Neural crest cell (in vitro differentiated cells): ENCODE measurements at places on chromosomes 12 and 14. TPM values are rescaled to one million over a fixed set of nuclear protein-coding genes. Genes with fewer than 3 reads are reported as not detected.
A peak's percentile ranks its signal among the peaks of the same experiment; 100 is the strongest.

DNA sequence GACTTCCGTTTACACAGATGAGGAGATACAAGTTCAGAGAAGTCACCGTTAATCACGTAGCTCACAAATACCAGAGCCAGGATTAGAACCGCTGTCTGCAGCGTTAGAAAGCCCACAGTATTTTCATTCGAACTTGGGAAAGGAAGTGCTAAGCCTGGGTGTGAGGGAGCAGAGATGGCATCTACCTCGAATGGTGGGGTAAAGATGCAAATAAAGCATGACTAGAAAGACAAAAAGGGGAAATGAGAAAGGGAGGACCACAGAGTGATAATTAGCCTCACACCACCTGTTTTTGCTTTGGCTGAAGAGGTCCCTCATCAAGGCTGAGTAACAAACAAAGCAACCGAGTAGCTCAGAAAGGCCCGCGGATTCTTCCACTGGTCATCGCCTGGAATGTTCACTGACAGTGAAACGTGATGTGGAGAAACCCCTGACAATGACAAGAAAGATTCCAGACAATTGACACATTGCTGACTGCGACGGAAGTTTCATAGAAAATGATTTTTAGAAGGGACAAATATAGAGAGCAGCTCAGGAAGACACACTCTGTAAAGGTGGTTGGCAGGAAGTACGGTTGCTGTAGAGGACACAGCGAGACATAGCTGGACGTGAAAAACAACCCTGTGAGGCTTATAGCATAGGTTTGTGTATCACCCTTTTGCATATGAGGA lies 31.5 kb upstream of the BHLHE41 start:
- no peak for DNase-seq

DNA sequence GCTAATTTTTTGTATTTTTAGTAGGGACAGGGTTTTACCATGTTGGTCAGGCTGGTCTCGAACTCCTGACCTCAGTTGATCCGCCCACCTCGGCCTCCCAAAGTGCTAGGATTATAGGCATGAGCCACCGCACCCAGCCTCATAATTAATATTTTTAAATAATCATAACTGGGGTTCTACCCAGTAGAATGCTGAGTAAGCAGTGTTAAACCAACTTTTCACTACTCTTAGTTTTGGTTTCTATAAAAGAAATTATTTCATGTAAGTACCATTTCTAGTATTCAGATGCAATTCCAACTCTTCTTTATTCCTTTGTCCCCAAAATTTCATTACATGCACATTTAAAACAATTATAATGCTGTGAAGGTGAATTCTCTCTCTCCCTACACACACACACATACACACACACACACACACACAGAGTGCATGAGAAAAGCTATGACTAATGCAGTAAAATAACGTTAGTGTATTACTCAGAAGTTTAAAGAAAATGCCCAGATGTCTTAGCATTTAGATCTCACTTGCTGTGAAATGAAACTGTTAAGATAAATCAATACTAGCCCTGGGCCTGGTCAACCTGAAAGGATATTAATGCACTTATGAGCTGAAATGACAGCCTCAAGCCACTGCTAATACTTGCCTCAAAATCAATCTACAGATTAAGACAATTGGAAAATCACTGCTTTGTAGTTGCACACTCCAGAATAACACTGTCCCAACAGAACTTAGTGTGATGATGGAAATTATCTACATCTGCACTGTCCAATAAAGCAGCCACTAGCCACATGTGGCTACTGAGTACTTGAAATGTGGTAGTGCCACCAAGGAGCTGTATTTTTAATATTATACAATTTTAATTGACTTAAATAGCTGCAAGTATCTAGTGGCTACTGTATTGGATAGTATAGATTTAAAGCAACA lies 36.0 kb downstream of the PTPN21 start:
- DNase-seq, result no peak

- no peak for DNase-seq
Measured at GRCh38 chr12:59151243-59151642, 230.9 kb upstream of the LRIG3 start.

LRIG3 gene
- total RNA-seq, result 24.5 and 27.7 TPM in 2 replicates

- DNase-seq, result no peak
Measured at GRCh38 chr12:132445884-132446632, 43.9 kb upstream of the FBRSL1 start.

GRCh38 chr12:96743606-96744005 lies 163.5 kb upstream of the NEDD1 start:
- DNase-seq, result no peak

GRCh38 chr14:40188006-40188405 lies 755.8 kb upstream of the FBXO33 start:
- no peak for DNase-seq

DNA sequence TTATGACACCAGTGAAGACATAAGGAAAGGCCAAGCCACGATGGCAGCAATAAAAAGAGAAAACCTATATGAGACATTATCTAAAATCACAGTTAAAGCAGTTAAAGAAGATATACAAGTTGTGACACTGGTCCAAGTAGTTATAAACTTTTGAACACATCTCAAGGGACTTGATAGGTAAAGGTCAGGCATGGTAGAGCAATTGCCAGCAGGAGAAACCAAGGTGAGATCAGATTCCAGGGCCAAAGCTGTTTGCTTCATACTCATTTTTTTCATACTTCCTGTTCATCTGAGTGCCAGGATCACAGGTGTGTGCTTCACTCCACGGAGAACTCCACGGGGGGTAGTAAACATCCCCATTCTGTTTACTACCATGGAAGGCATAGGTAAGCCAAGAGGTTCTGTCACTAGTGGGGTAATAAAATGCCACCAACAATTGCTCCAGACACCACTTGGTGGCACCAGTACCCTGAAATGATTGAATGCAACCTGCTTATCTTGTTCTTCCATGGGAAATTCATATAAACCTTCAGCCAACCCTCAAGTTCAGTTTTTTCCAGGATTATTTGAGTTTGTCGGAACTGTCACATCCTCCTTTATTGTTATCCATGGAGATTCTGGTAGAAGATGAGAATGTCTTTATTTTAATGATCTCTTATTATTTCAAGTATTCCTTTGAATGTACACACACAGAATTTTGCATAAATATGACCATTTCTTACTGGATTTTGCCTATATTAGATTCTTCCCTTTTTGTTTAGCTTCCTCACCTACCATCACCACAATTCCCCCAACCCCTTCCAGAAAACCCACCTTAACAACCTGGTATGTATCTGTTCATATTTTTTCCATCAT lies 59.2 kb upstream of the TSPAN8 start:
- peak; percentile 9 for DNase-seq

DNA sequence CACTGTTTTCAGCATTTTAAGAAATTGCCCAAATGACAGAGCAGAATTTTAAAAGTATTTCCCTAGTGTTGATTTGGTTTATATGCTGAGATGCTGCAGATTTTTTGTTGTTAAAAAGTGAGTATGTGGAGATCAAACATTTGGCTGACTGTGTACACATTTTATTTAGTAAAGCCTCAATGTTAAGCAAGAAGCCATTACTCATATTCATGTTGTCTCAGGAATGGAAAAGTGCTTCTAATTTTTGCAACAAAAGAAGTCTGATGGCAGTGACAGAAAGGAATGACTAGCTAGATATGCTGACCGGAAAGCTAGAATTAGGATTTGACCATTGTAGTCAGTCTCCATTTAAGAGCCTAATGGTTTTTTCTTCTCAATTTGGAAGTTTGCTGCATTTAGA lies 22.5 kb downstream of the SLC38A6 start:
- no peak for DNase-seq

GRCh38 chr12:99093166-99093565 lies 448.1 kb downstream of the APAF1 start:
- no peak for DNase-seq

KRT85 gene
- not detected in 2 replicates for total RNA-seq

DNA sequence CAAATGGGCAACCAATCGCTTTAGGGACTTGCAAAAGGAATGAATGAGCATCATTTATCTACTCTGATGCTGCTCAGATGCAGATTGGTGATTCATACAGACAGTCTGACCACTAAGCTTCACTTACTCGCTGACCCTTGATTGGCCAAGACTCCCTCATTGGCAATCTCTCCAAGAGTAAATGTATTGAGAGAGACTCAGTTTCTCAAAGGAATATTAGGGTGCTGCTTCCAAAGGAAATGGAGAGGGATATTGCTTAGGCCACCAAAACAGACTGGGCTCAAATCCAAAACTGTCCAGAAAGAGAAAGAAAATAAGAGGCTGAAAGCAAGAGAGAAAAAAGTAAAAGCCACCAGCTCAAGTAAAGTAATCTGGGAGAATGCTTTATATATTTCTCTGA lies 785.2 kb downstream of the GALC start:
- DNase-seq, result no peak

SMARCC2 gene
- total RNA-seq, result 164 and 172 TPM in 2 replicates

- no peak for DNase-seq
Measured at GRCh38 chr12:40063414-40063813, 42.5 kb downstream of the SLC2A13 start.

DACT1 gene
- 4.9 and 5.2 TPM in 2 replicates for total RNA-seq

GRCh38 chr12:26937443-26937862 lies 328 bp downstream of the INTS13 start:
- no peak for DNase-seq

AHNAK2 gene
- 1.4 TPM in 2 replicates for total RNA-seq

DNA sequence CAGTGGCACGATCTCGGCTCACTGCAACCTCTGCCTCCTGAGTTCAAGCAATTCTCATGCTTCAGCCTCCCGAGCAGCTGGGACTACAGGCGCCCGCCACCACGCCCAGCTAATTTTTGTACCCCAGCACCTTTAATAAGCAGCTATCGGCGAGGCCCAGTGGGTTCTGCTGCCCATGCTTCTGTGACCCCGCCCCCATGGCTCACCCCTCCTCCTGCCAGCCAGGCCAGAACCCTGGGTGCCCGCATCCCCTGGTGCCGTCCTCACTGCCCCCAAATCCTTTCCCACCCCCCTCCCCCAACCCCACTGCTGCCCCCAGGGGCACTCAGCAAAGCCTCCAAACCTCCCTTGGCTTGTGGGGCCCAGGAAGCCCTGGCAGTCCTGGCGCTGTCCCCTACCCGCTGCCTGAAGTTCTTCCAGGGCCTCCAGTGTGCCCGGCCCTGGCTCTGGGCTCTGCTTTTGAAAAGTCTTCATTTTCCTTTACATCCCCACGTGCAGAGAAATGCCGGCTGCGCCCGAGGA lies 14.5 kb downstream of the BAG5 start:
- no peak for DNase-seq

DNA sequence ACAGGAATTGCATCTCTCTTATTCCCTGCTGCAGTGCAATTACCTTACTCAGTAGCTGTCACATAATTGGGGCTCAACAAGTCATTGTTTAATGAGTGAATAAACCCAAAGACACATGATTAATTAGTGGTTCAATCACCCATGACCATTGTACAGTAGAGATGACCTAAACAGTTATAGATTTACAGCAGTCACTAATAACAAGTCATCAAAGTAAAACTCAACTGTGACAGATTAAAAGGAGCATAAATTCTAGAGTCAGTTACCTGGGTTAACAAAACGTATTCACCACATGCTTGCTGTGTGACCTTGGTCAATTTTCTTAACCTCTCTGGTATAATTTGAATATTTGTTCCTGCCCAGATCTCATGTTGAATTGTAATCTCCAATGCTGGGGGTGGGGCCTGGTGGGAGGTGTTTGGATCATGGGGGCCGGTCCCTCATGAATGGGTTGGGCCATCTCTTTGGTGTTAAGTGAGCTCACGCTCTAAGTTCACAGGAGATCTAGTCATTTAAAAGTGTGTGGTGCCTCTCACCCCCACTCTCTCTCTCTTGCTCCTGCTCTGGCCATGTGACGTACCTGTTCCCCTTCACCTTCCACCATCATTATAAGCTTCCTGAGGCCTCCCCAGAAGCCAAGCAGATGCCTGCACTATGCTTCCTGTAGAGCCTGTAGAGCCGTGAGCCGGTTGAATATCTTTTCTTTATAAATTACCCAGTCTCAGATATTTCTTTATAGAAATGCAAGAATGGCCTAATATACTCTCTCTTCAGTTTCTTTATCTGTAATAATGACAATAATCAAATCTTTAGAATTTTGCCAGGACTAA lies 141.9 kb upstream of the PLEKHG7 start:
- no peak for DNase-seq

DNA sequence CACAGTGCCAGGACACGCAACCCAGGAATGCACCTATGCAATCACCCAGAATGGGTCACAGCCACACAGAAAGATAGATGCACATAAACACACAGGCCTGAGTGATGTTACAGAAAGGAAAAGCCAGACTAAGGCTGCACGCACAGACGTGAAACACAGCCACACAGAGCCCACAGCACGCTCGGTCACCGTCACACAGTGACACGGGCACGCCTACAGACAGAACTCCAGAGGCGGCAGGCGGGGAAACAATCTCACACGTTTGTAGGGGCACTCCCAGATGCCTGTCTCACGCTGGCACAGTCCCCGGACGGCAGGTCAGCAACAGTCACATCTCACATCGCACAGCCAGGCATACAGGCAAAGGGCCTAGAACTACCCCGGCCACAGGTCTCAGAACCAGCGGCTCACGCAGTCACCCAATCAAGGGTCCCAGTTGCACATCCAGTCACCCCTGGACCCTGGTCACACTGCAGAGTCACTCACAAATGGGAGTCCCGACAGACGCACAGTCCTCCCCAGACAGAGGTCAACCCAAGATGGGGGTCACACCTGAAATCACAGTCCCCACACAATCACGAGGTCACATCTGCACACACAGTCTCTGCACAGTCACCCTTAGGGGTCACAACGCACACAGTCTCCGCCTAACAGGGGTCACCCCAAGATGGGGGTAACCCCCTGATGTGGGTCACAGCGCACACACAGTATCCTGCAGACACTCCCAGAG lies 790 bp downstream of the SSH1 start:
- DNase-seq, result no peak

GRCh38 chr14:39181026-39181692 lies 6.1 kb downstream of the PNN start:
- no peak for DNase-seq
